ENCODE measurements at places on chromosomes 1 and 21.

DNA sequence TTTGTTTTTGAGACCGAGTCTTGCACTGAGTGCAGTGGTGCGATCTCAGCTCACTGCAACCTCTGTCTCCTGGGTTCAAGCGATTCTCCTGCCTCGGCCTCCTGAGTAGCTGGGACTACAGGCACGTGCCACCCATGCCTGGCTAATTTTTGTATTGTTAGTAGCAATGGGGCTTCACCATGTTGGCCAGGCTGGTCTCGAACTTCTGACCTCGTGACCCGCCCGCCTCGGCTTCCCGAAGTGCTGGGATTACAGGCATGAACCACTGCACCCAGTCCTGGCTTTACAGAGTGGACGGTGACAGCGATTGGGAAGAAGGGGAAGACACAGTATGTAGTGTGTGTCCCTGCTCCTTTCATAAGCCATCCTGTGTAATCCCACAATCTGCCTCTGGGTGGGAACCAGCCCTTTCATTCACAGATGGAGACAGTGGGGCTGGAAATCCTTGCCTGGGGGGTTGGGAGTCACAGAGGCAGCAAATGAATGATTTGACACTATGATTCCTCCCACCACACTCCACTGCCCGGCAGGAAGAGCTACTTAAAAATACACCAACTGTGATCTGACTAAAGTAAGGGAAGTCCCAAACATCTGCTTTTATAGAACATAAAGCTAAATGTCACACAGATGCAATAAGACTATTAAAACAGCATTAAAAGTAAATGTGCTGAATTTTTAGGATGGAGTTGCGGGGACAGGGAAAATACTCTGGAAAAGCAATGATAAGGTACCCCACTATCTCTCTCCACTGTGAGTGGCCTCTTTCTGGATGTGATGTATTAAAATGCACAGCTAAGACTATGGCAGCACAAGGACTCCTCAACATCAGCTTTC is 4.5 kb downstream of the PARP1 start:
- no peak for DNase-seq

DNA sequence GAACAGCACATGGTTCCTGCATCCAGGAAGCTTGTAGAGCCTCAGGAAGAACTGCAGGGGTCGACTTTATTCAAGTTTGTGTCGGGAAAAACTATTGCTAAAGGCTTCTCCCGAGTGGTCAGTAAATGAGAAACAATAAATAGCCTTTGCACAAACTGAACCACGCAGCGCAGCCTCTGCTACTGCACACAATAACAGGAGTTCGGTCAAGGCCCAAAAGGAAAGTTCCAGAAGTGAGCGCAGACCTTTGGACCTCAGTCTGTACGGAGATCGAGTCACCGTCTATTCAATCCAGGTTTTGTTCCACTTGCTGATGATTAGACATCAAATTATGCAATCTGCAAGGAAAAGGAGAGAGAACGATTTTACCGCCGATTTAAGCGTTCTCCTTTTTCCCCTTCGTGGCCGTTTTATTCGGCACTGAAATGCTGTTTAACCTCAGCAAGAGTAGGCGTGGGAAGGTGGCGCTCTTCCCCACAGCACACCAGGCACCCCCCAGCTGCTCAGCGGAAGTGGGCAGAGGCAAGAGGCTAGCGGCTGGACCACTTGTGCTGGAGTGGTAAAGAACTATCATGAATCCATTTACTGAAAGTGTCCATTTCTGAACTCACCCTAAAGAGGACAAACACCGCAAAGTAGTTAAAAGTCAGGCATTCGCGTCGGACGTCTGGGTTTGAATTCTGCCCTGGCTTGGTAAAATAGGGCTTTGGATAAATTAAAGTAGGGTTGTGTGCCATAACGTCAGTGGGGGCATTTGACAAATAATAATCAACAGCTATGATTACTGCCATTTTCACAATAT is 6.1 kb upstream of the LHX8 start:
- no peak for DNase-seq

DNA sequence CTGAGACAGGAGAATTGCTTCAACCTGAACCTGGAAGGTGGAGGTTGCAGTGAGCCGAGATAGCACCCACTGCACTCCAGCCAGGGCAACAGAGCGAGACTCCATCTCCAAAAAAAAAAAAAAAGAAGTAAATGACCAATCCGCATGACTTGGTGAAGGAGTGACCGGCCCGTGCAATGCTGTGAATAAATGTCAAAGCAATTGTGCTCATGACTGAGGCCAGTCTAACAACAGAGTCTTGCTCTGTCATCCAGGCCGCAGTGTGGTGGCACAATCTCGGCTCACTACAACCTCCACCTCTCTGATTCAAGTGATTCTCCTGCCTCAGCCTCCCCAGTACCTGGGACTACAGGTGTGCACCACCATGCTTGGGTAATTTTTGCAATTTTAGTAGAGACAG is 27.8 kb upstream of the SLC19A1 start:
- DNase-seq, result no peak

DNA sequence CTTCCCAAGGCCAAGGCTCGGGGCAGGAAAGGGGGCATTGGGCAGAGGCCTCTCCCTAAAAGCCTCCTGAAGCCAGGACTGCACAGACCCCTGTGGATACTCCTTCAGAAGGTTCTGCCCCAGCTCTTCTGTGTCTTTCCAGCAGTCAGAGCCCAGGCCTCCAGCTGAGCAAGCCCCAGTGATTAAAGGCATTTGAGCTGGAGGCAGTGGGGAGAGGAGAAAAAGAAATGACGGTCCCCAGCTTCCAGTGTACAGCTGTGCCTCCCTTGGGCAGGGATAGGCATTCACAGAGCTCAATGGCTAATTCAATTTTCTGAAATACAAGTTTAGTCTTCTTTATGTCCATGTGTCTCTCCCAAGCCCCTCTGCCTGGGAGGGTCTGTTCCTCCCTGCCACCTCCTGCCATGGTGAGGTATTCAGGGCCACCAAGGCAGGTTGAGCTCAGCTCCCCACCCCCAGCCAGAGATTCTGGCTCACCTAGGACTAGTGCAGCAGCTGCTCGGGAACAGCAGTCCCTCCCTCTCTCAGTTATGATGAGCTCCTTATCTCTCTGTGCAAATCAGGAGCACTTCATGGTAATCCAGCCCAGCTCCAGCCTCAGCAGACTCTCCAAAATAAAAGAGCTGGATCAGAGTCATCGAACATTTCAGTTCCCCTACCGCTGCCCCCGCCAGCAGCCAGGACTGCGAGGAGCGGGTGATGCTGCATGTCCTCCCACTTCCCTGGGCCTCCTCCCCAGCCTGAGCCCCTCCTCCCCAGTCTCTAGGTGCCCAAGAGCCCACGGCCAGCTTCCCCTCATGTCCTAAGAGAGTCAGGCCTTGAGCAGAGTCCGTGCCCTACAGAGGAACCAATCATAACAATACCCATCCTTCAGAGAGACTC is 208.4 kb upstream of the ZC3H12A start:
- no peak for DNase-seq

DNA sequence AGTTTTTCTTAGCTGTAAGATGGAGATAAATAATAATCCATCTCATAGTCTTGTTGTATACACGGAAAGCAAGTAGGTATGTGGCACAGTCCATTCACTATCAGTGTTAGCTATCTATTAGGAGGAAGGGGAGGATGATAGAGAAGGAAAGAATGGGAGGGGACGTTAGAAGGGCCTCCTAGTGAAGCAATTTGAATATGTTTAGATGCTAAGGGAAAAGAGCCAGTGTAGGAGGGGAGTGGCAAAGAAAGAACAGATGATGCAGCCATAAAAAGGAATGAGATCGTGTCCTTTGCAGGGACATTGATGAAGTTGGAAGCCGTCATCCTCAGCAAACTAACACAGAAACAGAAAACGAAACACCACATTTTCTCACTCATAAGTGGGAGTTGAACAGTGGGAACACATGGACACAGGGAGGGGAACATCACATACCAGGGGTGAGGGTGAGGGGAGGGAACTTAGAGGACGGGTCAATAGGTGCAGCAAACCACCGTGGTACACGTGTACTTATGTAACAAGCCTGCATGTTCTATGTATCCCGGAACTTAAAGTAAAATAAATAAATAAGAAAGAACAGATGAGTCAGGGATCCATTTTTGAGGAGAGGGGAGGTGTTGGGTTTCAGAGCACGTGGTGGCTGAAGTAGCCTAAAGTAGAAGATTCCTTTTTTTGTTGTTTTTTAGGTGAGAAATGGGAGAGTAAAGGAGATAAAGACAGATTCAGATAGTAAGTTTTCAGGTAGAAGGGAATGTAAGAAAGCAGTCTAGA is 124.1 kb downstream of the POU2F1 start:
- DNase-seq, result no peak

GRCh38 chr1:38833146-38833545 is 26.4 kb downstream of the RRAGC start:
- DNase-seq, result no peak

- no peak for DNase-seq
Measured at GRCh38 chr1:63073309-63074306, 248.8 kb upstream of the FOXD3 start.

DNA sequence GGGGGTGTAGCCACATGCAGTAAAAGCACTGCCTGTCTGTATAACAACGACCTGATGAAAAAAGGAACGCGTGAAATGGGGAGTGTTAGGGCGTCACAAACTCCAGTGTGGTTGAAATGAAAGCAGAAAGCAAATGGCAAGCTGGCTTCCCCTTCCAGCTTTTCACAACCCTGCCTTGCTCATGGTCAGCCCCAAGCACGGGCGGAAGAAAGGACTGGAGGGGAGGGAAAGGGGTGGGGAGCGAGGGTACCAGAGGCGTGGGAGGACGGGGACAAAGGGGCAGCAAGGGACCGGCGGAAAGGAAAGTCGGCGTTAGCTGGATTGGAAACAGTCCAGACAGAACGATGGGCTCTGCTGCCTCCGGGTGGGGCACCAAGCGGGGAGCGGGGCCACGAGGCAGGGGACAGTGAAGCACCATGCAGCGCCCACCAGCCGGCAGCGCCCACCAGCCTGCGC is 9.6 kb downstream of the VPS26C start:
- no peak for DNase-seq

DNA sequence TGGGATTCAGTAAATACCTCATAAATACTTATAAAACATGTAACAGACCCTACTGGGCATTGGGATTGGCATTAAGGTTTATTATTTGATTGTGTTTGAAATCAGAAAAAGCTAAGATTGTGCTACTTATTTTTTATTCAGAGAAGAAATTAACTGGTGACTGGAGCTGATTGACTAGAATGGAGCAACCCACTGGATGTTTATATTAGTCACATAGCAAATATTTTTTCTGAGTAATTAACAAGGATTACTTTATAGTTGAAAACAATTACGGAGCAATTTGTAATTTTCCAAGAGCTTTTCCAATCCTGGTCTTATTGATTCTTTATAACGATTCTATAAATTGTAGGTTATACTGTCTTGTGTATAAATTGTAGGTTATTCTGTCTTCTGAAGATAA is 208.7 kb downstream of the HLX start:
- no peak for DNase-seq

- DNase-seq, result no peak
Measured at GRCh38 chr21:39737376-39738000, 7.5 kb upstream of the IGSF5 start.

- no peak for DNase-seq
Measured at GRCh38 chr1:246364415-246364941, 142.6 kb downstream of the SMYD3 start.

GRCh38 chr1:21051177-21051825 is 125.4 kb downstream of the EIF4G3 start:
- no peak for DNase-seq

GRCh38 chr1:189656628-189657530 is 820.8 kb downstream of the BRINP3 start:
- DNase-seq, result no peak

- no peak for DNase-seq
Measured at GRCh38 chr1:9427388-9427787, 111.9 kb upstream of the SLC25A33 start.

GRCh38 chr21:32329331-32329730 is 30.7 kb downstream of the MRAP start:
- no peak for DNase-seq

DNA sequence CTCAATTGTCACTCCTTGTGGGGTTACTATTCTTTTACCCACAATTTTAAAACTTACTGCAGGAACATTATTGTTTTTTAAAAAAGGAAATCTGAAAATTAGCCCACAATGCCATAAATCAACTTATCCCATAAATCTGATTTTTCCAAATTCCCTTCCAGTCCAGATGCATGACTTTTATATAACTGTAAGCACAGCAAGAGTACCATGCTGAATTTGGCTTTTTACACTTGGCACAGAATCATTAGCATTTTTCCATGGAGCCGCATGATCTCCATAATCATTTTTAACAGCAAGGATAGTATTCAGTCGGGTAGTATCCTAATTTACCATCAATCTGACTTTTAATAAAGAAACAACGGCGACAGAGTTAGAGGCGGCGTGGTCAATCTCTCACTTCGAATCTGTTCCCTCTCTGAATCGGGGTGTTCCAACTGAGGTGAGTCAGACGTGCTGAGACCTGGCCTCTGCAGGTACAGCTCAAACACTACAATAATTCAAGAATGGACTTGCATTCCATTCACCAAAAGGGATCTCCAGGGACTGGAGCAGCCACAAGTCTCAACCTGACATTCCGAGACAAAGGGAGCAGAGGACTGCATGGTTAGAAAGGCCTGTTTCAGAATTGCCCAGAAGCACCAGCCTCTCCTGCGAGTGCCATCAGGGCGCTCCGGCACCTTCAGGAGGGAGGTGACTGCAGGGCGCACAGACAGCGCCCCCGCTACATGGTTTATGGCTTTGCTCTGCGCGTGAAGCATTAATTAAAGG is 48.9 kb downstream of the SLC66A1 start:
- no peak for DNase-seq

DNA sequence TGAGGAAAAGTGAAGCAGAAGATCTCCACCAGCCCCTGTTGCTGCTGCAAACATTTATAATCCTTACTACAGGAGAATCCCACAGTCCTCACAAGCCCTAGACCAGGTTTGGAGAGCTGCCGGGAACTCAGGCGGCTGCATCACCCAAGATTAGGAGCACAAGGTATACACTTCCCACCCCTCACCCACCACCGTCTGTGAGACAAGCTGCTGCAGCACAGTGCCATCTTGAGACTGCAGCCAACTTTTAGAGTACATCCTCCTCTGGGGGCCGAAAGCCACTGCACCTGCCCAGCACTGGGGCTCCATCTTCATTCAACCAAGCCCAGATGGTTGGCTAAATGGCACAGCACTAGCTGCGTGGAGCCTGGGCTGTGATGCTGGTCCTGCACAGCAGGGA is 13.8 kb downstream of the OLFML3 start:
- DNase-seq, result no peak

- DNase-seq, result no peak
Measured at GRCh38 chr1:69016468-69016867, 519.6 kb upstream of the DEPDC1 start.
